Esophagus squamous epithelium (tissue), 5 donors: ENCODE measurements at places on chromosomes 6 and 20.

- no peak for DNase-seq
Observed at GRCh38 chr6:33211136-33211535, 2.8 kb downstream of the RING1 start.

- no peak for DNase-seq
Observed at GRCh38 chr6:157302736-157303135, 20.6 kb downstream of the TMEM242 start.

GRCh38 chr6:109235481-109236038, 140.3 kb downstream of the CEP57L1 start:
- no peak for DNase-seq

- peak; percentile 27 for DNase-seq
Observed at GRCh38 chr20:50292591-50293283, 102.1 kb downstream of the CEBPB start.

DNA sequence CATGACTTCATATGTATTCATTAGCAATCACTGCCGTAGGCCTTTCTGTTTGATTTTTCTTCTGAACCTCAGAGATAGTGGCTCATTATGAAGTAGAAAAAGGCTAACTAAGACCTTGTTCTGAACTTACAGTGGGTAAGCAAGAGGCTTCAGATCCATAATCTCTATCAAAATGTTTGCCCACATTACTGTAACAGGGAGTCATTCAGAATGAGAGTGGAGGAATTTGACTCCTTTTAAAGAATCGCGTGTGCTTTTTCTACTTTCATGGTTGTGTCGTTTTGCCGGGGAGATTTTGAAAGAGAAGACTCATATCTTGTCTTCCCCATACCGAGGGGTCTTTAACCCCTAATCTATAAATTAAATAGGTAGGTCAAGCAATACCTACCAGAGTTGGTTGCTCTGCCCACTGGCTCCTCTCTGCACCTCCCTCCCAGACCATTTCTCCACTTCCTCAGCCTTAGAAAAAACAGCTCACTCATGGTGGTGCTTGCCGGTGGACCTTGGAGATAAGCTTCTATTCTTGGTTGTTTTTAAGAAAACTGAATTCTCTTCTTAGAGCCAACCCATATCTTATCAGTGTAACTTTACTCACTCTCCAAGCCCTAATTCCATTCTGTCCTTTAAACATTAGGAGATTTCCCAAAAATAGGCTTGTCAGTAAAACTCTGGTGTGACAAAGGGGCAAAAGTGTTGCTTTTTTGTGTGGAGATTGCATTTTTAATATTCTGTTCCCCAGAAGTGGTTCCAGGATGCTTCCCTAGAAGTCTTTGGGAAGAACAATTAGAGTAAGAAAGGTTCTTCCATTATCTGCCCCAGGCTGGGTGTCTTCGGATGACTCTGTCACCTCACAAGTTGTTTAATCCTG, 56.6 kb downstream of the E2F3 start:
- DNase-seq = no peak

- no peak for DNase-seq
Observed at GRCh38 chr6:15264902-15265761, 19.3 kb downstream of the JARID2 start.

- no peak for DNase-seq
Observed at GRCh38 chr6:109471105-109471810, 11.8 kb downstream of the ZBTB24 start.

- DNase-seq = no peak
Observed at GRCh38 chr6:37804586-37804985, 14.9 kb upstream of the ZFAND3 start.

- no peak for DNase-seq
Observed at GRCh38 chr20:10637031-10637559, 36.7 kb downstream of the JAG1 start.

DNA sequence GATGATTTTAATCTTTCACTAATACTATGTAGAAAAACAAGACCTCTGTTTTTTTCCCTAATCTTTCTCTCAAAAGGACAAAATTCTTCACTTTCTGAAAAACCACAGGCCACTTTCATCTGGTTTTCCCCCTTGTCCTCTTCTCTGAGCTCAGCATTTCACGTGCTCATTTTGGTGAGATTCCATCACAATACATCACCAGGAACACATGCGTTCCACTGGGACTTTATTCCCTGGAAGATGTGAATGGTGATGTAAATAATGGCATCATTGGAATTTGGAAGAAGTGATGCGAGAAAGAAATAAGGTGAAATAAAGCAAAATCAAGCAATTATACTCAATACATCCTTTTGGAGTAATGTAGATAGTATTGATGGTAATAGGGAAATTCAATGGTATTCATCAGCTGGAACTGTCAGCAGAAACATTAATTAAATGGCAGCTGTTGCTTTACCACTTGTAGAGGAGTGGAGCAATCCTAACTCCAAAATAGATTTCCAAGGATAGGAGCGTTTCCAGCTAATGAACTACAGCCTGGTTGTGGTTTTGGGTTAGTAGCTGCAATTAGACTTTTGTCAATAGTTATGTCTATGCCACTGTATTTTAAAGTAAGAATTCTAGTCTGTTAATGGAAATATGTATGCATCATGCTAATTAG, 11.5 kb downstream of the FILIP1 start:
- no peak for DNase-seq

DNA sequence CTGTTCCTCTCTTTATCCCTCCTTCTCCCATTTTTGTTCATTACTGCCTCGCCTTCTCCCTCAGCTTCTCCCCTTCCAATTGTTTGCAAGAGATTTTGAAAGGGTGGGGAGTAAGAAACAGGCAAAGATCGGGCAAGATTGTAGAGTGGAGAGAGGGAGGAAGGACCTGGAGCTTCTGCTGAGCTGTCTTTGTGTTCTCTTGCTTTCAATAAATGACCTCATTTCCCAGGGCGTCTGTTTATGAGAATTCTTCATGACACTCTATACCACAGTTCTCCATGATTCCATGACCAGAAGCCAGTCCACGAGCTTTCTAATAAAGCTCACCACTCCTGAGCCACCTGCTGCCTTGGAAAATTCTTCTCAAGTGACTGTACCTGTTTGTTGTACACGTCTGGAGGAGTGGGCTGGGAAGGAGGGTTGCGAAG, 50.0 kb upstream of the PLEKHG1 start:
- DNase-seq = no peak

GRCh38 chr6:136108361-136108945, 141.7 kb downstream of the MTFR2 start:
- no peak for DNase-seq

- DNase-seq = no peak
Observed at GRCh38 chr20:64077094-64077493, 2.2 kb downstream of the RGS19 start.

DNA sequence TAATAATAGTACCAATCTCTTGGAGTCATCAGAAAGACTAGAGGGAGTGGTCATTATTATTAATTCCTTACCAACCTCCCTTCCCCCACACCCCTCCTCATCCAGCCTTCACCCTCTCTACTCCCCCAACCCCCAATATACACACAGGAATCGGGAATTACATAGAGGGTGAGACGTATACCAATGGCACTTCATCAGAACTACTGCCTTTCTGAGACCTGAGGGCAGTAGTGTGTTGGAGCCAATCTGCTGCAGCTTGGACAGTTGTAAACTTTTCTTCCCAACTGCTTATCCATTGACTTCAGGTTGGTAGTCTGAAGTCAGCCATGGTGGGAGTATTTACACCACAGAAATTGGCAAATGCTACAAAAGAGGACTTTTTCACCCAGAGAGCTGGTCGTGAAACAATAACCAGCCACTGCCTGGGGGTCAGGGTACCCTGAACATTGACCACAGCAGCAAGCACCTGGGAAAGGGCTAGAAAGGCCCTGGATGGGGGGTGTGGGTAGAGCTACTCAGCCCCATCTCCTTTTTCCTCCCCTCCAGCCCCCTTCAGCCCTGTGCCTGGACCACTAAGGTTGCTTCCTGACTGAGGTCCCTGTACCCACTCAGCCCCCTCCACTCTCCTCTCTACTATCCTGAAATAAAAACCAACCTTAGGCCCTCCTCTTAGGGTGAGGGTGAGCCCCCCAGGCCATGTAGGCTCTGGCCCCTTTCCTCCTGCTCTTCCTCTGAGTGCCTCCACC, 161.5 kb downstream of the MRPL14 start:
- no peak for DNase-seq

DNA sequence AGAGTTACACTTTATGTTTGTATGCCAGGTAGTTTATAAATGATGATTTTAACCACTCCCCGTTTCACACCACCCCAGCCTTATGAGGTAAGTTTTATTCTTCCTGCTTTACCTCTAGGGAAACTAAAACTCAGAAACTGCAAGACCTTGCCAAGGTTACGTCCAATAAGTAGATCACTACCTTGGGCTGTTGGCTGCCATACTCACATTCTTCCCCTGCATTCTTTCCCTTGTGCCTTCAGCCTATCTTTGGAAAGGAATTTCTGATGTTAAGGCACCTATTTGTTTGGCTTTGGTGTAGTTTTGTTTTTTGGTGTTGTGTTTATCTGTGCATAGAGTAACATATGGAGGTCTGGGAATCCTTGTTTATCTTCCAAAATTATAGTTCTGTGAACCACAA, 122.1 kb downstream of the UST start:
- no peak for DNase-seq

- DNase-seq = no peak
Observed at GRCh38 chr6:167578371-167578901, 248.3 kb upstream of the AFDN start.

DNA sequence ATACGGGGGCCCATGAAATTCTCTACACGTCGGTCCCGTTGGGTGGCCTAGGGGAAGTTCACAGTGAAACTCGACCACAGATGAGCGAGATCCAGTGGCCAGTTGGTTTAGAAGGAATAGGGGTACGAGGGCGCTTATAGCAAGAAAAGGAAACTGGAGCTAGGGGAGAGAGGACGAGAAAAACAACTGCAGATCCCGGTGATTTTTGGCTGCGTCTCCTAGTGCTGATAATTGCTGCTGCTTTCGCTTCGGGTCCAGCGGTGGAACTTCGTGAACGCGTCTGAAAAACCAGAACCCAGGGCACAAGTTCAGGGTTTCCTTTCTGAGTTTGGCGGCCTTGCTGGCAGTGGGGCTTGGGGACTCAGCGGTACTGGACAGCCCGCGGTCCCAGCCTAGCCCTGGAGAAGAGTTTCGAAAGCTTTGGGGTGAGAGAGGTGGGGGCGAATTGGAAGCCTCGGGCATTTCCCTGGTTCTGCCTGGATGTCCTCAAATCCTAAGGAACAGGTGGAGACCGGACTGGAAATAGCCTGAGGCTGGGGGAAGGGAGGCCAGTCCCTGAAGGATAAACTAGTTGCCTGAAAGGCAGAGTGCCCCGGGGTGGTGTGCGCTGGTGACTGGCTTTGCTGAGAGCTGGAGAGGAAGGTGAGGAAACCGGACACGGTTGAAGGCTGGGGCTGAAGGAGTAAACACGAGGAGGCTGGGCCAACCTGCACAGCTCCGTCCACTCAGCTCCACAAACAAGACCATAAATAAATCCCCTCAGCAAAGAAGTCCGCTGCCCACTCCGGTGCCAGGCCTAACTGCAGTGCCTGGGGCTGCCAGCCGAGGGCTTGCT, 793 bp downstream of the GMPR start:
- DNase-seq = no peak

- no peak for DNase-seq
Observed at GRCh38 chr6:168542301-168542700, 101.3 kb downstream of the SMOC2 start.

DNA sequence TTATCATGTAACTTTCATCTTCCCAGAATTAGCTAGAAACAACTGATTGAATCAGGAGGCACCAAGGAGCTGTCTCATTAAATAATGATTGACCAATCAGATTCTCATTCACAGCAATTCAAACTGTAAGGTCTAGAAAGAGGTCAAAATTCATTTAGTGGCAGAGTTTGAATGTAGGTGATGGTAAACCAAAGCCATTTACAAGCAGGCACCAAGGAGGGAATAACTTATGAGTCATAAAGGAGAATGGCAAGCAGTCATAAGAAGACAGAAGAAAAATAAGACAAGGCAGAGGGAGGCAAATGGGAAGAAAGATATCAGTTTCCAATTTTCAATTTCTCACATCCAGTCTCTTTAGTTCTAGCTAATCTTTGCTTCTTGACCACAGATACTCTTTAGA, 52.9 kb upstream of the DEFB112 start:
- no peak for DNase-seq

DNA sequence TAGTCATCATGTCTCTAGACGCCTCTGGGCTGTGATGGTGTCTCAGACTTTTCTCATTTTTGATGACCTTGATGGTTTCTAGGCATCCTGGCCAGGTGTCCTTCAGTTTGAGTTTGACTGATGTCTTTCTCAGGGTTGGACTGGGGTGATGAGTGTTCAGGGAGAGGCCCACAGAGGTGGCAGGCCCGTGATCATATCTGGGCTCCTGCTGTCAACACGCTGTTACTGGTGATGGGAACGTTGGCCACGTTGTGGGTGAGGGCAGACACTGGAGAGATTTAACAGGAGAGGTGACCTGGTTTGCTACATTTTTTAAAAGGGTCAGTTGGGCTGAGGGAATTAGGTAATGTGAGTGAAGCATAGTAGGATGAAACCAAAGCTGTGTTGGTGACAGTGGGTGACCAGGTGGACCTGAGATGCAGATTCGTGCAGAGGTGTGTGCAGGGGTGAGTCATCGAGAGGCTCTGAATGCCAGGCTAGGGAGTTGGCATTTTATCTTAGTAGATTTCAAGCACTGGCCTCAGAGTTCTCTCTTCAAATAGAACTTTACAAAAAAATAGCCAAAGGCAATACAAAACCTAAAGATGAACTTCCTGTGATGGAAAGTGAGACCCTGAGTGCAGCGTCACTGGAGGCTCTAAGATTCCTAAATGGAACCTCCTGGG, 174.1 kb downstream of the CDH26 start:
- DNase-seq = no peak

GRCh38 chr6:167782698-167783517, 43.8 kb upstream of the AFDN start:
- no peak for DNase-seq

- no peak for DNase-seq
Observed at GRCh38 chr6:116533233-116533957, 12.1 kb downstream of the TRAPPC3L start.

DNA sequence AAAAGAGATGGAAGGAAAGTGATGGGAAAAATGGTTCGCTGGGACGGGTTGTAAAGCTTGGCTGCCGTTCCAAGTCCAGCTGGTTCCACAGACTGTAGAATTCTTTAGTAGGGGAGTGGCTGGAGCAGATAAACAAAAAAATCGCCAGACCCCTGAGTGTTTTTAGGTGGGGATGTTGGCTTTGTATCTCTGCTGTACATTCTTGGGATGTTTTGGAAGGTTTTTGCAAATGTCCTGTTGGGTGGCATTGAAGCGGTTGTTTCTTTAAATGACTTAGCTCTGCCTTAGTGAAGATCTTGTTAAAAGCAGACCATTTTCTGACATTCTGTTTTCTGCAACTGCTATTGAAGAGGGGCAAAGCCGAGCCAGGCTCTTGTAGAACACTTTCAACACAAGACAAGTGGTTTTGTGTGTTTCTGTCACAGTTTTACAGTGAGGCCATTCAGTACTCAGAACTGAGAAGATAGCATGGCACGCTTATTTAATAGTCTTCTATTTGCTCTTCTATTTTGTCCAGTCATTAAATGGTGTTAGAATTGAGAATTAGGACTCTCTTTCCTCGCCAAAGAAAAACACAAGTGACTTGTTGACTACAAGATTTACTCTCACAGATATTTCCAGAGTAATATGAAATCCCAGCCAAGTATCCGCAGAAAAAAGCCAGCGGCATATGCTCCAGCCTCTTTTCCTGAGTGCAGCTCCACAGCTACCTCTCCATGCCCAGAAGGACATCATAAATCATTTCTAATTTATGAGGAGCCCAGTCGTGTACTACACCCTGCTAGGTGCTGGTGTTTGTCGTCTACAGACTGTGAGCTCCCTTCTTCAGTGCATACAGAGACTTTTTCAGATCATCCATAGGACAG, 65.8 kb downstream of the PHACTR2 start:
- no peak for DNase-seq

- DNase-seq = no peak
Observed at GRCh38 chr20:51363378-51363777, 179.1 kb downstream of the NFATC2 start.
